ENCODE measurements at places on chromosomes 7 and 10.

DNA sequence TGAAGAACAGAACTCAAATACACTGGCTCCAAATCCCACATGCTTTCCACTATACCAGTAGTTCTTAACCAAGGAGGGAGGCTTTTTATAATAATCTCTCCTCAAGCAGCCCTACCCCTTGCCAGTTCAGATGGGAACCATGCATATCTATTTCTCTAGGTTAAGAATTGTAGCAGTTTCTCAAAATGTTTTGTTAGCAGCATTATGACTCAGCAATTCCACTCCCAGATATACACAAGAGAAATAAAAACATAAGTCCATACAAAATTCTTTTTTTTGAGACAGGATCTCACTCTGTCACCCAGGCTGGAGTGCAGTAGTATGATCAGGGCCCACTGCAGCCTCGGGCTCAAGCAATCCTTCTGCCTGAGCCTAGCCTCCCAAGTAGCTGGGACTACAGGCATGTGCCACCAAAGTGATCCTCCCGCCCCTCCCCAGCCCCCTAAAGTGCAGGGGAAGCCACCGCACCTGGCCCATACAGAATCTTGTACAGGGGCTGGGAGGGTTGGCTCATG lies 18.1 kb downstream of the YWHAG start:
- no peak for DNase-seq

DNA sequence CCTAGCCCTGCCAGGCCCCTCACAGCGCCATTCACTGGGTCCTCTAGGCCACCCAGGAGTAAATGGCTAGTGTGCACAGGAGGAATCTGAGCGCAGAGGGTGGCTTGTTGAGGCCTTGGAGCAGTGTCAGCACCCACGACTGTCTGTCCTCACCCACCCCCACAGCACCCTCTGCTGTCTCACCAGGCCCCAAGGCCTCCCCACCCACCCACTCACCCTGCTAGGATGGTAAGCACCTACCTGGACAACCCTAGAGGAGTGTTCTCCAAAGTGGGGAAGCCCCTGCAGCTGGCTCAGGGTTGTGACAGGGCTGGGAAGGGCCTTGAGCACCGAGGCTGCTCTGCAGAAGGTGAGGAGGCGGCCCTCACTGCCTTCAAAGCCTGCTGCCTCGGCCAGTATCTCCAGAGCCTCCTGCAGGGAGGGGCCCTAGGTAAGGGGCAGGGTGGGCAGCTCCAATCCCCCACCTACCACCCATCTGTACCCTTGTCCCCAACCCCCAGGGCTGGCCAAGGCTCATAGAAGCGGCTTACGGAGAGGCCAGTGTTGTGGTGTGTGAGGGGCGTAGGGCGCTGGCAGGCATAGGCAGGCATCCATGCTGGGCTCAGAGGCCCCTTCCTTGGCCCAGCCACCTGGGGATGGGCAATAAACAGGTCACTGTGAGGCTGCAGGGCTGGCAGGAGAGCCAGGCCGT lies 2.9 kb downstream of the POLM start:
- no peak for DNase-seq

- no peak for DNase-seq
Measured at GRCh38 chr10:26824015-26824690, 36.6 kb downstream of the ABI1 start.

DNA sequence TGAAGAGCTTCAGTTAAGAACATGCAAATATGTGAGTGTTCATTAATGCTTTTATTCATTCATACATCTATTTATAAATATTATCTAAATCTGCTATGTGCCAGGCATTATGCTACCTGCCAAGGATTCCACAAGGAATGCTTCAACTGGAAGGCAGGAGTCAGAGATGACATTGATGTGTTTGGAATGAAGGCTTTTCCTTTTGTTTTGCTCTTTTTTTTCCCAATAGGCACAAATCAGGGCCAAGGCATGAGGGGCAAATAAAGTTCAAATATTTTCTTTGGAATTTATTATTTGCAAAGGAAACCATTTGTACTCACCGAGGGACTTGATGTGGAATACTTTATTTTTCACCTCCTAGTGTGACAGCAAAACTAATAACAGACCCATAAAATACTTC lies 530.3 kb downstream of the ARL4A start:
- no peak for DNase-seq

DNA sequence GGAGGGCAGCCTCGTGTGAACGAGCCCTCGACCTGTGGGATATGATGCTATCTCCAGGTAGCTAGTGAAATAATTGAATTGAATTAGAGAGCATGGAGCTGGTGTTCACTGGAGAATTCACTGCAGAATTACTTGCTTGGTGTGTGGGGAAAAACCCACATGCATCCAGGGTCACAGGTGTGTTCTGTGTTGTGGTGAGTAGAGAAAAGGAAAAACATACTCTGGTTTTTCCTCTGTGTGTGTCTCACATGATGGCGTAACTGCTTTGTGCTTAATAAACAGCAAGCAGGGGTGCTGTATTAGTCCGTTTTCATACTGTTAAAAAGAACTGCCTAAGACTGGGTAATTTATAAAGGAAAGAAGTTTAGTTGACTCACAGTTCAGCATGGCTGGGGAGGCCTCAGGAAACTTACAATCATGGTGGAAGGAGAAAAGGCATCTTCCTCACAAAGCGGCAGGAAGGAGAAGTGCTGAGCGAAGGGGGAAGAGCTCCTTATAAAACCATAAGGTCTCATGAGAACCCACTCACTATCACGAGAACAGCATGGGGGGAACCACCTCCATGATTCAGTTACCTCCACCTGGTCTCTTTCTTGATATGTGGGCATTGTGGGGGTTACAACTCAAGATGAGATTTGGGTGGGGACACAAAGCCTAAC lies 62.6 kb downstream of the TACR2 start:
- DNase-seq = no peak

DNA sequence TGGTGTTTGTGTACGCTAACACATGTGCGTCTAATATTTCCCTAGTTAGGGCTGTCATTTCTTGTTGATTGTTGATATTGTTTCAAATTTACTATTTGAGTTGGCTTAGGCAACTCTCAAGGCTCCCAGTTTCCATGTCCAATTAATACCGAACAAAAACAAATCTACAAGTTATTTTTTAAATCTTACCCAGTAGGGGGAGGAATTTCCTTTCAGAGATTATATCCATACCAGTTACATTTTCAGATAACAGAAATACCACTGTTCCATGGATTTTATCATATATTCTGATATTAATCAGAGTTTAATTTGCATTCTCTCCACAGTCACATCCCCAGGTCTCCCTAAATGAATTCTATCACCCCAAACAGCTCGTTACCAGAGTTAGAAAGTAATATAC lies 7.2 kb upstream of the AKR1B10 start:
- no peak for DNase-seq
